Fibroblast of villous mesenchyme (primary cell): ENCODE measurements at places on chromosomes 2 and 18. TPM values are rescaled to one million over a fixed set of nuclear protein-coding genes. Genes with fewer than 3 reads are reported as not detected.

Gene IL36G
- not detected in 2 replicates for total RNA-seq

Gene RAB17
- total RNA-seq = 0.43 and 0.64 TPM in 2 replicates

Gene LPIN1
- 62.2 and 69.6 TPM in 2 replicates for total RNA-seq

Gene RASGRP3
- 4.2 and 12.1 TPM in 2 replicates for total RNA-seq

Gene POTEE
- 0.32 TPM in 1 of 2 replicates, not detected in the other for total RNA-seq

DNA sequence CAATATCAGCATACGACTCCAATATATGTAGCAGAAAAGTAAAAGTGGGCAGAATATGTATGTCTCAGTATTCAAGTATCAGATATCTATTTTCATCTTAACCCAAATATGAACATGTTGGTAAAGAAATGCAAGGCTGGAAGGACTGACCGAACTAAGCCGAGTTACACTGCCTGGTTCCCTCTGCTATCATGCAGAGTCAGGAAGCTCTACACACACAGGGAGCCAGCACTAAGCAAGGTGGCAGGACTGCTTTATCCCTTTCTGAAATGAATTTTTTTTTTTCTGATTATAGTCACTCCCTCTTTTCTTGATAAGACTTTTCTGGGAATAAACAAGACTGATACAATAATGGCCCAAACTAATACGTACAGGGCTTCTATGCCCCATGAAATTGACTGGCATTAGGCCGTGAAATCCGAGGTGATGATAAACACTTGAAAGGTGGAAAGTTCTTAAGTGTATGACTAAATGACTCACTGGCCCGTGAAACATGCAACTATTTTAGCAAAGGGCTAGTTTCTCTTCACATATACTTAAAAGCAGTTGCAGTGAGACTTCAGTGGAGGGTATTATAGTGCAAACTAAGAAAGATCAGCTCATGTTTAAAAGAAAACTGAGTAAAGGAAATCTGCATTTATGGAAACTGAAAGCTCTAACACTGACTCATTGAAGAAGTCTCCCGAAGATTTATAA lies 14.9 kb downstream of the DPP4 start:
- DNase-seq = peak; percentile 69

DNA sequence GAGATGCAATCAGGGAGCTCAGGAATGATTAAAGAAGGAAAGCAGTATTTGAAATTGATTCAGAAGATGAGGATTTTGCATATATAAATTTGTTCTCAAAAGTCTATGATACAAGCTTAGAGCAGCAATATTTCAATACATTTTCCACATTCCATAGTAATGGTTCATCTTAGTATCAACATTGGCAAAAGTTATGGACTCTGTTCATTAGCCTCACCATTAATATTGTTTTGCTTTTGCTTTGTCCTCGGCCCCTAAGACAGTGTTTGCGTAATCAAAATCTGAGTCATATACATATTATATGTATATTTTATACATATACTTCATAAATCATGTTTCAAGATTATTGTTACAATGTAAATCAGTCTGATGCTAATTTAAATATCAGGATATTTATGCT lies 176.6 kb downstream of the CNTNAP5 start:
- DNase-seq = no peak

DNA sequence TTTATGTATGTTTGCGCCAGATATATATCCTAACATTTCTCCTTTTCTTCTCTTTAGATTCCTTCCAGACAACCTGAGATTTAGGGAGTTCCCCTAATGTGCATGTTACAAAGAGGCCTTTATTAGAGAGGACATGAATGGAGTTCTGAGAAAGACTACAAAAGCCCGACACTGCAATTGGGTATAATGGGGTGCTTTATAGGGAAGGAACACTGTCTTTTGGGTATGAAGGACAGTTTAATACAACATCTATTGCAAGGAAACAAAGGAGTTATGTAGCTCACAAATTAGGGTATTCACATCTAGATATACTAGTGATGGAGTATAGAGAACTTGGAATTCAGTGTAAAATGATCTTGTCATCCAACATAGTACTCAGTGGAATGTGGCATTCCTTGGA lies 383.8 kb downstream of the FIGN start:
- no peak for DNase-seq

- DNase-seq = no peak
Observed at GRCh38 chr2:205585449-205586383, 96.6 kb upstream of the NRP2 start.

DNA sequence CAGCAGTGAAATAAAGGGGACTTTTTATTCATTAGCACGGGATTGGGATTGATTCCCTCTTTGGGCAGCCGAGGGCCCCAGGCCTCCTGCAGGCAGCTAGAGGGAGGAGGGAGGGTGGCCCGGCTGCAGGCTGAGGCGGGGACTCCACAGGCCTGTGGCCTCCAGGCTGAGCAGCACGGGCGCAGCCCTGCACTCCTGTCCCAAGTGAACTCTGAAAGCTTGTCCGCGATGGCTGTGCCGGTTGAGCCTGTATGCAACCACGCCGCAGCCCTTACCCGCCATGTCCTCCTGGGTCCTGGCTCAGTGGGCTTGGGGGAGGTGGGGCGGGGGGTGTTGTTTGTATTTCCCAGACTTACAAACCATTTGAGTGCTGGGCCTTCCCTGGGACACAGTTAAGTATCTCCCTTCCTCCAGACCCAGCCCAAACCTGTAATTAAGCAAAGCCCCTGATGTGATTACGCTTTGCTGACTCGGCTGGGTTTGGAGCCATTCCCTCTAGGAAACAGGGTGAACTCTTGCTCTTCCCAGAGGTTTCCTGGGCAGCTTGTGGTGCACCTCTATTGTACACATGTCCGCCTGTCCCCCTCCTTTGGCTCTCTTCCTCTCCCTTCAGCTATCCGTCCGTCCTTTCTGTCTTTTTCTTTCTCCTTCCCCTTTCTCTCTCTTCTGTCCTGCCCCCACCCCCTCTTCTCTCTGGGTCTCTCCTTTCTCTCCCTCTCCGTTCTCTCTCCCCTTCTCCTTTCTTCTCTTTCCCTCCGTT lies 5.3 kb downstream of the GLI2 start:
- DNase-seq = peak; percentile 53

- DNase-seq = no peak
Observed at GRCh38 chr2:215787565-215788178, 225.7 kb downstream of the MREG start.

GRCh38 chr18:58325494-58325893 lies 281.5 kb downstream of the NEDD4L start:
- peak; percentile 65 for DNase-seq

GRCh38 chr2:11144077-11144737 lies 11.1 kb upstream of the SLC66A3 start:
- DNase-seq = peak; percentile 51
